ENCODE measurements at places on chromosomes 1 and 21.

GRCh38 chr1:113007706-113008364 is 51.8 kb upstream of the SLC16A1 start:
- no peak for DNase-seq

DNA sequence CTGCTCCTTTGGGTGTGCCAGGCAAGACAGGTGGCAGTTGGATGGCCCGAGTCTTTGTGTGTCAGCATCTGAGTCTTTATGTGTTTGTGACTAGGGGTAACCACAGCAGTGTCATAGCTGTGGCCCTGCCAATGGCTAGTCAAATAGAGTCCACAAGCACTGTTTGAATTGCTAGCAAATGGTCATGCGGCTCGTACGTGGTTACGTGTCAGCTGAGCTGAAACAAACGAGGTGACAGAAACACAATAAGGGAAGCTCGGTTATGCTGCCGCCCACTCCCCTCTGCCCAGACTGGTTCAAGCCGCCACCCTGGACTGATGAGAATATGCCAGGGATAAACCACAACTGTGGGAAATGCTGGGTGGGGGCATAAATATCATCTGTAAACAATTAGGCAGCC is 174.3 kb upstream of the LMO4 start:
- peak; percentile 6 for DNase-seq

DNA sequence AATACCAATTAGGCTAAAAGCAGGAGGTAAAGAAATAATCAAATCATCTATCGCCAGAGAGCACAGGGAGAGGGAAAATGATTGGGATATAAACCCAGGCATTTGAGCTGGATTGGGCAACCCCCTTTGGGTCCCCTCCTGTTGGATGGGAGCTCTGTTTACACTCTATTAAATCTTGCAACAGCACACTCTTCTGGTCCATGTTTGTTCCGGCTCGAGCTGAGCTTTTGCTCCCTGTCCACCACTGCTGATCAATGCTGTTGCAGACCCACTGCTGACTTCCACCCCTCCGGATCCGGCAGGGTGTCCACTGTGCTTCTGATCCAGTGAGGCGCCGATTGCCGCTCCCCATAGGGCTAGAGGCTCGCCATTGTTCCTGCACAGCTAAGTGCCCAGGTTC is 493.8 kb downstream of the MATN1 start:
- DNase-seq: no peak

DNA sequence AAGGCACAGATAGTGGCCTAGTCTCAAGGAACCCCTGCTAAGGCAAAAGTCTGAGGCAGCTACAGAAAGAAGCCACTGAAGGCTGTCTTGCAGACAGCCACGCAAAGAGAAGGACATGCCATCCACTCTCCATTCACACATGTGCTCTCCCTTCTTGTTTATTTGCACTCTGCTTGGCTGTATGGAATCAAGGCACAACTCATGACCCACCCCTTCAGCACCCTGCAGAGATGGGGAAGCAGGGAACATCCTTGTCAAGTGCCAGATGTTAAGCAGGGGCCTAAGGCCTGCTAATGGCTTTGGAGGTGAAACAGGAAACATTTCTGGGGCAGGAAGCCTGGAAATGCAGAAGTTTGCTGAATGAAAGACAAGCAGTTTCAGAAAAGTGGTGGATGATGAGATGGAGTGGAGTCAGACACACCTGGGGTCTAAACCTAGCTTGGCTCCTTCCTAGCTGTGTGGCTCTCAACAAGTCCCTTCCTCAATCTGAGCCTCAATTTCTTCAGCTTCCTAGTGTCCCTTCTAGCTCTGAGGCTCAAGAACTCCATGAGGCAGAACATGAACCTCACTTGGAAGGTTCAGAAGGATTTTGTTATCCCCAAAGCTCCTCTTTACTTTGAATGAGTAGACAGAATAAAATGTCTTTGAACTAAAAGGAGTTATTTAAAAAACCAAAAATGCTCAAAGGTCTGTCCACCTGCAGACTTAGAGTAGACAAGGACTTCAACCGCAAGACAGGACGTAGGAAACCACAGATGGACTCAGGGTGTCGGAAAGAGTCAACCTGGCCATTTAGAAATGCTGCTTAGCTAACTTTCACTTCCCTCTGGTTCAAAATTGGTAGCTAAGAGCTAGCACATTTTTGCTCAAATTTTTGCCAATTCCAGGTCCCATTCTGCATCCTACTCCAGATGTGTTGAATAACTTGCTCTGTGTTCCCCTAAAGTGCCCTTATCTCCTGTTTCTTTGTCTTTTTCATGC is 283.1 kb downstream of the PLPP3 start:
- no peak for DNase-seq
